ENCODE measurements at places on chromosomes 6 and 20. TPM values are rescaled to one million over a fixed set of nuclear protein-coding genes. Genes with fewer than 3 reads are reported as not detected.

FOXA2 gene
- total RNA-seq: not detected

RAET1L gene
- not detected for total RNA-seq

FAM217B gene
- total RNA-seq: 37.6 TPM

ZNF512B gene
- total RNA-seq: 14.0 TPM

GNRH2 gene
- total RNA-seq: not detected

HCRTR2 gene
- not detected for total RNA-seq

HSPA1L gene
- total RNA-seq: 2.0 TPM

FANCE gene
- 3.8 TPM for total RNA-seq

DDRGK1 gene
- total RNA-seq: 37.2 TPM

RCAN2 gene
- total RNA-seq: 254 TPM

ZFP57 gene
- not detected for total RNA-seq

RAD21L1 gene
- not detected for total RNA-seq

SLC35D3 gene
- total RNA-seq: not detected

PPP1R16B gene
- 9.4 TPM for total RNA-seq

PRSS16 gene
- not detected for total RNA-seq

RAMACL gene
- total RNA-seq: 0.67 TPM

SUMO4 gene
- 0.32 TPM for total RNA-seq

LPA gene
- not detected for total RNA-seq

TRIM10 gene
- total RNA-seq: not detected

BMP7 gene
- 32.2 TPM for total RNA-seq

HMGN3 gene
- total RNA-seq: 166 TPM

BTN1A1 gene
- total RNA-seq: not detected

KHDC1L gene
- total RNA-seq: not detected

PRDM13 gene
- not detected for total RNA-seq

NAA20 gene
- total RNA-seq: 65.0 TPM

GTSF1L gene
- total RNA-seq: not detected

MEI4 gene
- 0.32 TPM for total RNA-seq

SLC17A3 gene
- not detected for total RNA-seq

LST1 gene
- 6.9 TPM for total RNA-seq

RAB44 gene
- total RNA-seq: 0.07 TPM

WFDC10B gene
- not detected for total RNA-seq

SLC24A3 gene
- 0.62 TPM for total RNA-seq

C20orf96 gene
- 6.9 TPM for total RNA-seq

C6orf15 gene
- not detected for total RNA-seq

LY6G6C gene
- not detected for total RNA-seq

KHDC1 gene
- total RNA-seq: 0.79 TPM

TSPO2 gene
- not detected for total RNA-seq

HLA-DRA gene
- 109 TPM for total RNA-seq

TNNC2 gene
- total RNA-seq: not detected

GSTA2 gene
- not detected for total RNA-seq

PRDM1 gene
- 1.7 TPM for total RNA-seq

ARHGAP40 gene
- not detected for total RNA-seq

IRAK1BP1 gene
- total RNA-seq: 5.5 TPM

BHLHE23 gene
- total RNA-seq: not detected

KIF13A gene
- 59.5 TPM for total RNA-seq

CGA gene
- 0.59 TPM for total RNA-seq

RSPH4A gene
- total RNA-seq: 0.17 TPM

MACROD2 gene
- total RNA-seq: 3.5 TPM

OTOR gene
- total RNA-seq: not detected

RMND1 gene
- 18.7 TPM for total RNA-seq

OR2J3 gene
- total RNA-seq: not detected

BEND6 gene
- total RNA-seq: 0.35 TPM

IRF4 gene
- total RNA-seq: 0.32 TPM

SLC25A27 gene
- 15.3 TPM for total RNA-seq

SLC52A3 gene
- total RNA-seq: 1.9 TPM

LRRC73 gene
- 1.0 TPM for total RNA-seq

Measured in left ventricle myocardium superior (tissue), 1 donor.